ENCODE measurements at places on chromosomes 5 and 9. TPM values are rescaled to one million over a fixed set of nuclear protein-coding genes. Genes with fewer than 3 reads are reported as not detected.

Gene CD274
- 2.7 TPM for total RNA-seq

Gene OR13C9
- total RNA-seq: 0.58 TPM

Gene CDKN2B
- 0.29 TPM for total RNA-seq

Gene PRLR
- total RNA-seq: 27.6 TPM

Gene ECM2
- total RNA-seq: 28.6 TPM

Gene LCN10
- 0.47 TPM for total RNA-seq

Gene BTNL8
- total RNA-seq: 0.47 TPM

All from metanephros (tissue), 2 donors.